ENCODE measurements at places on chromosomes 3 and 15. TPM values are rescaled to one million over a fixed set of nuclear protein-coding genes. Genes with fewer than 3 reads are reported as not detected.

DNA sequence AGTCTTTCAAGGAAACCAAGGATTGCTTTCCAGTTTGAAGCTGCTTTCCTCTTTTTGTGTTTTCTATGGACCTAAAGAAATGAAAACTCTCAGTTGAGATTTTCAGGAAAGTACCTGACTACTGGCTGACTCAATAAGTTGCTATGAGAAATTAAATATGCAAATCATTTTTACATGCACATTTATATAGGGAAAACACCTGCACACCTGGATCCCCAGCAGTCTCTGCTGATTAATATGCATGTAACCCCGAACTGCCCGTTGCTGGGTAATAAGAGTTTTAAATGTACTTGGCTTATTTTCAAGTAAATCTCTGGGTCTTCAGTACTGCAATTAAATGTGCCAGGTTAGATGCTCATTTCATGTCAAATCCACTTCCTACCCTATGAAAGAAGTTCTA, 77.2 kb downstream of the KBTBD8 start:
- DNase-seq: no peak

- DNase-seq: no peak
Observed at GRCh38 chr3:30421266-30421665, 185.1 kb upstream of the TGFBR2 start.

DNA sequence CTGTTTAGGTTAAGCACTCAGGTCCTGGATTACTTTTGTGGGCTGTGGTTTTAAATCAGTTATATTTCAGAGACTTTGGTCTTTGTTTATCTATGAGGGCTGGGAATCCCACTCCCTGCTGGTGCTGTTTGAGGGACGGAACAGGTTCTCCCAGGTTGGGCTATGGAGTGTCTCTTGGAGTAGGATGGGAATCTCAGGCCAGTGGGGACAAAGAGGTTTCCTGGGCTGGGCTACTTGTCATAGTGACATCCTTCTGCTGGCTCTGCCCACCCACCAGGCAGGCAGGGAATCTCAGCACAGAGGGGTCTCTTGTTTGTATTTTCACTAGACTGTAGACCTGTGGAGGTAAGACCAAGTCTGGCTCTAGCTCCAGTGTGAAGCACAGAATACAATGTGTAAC, 47.2 kb upstream of the UBE3A start:
- no peak for DNase-seq

DNA sequence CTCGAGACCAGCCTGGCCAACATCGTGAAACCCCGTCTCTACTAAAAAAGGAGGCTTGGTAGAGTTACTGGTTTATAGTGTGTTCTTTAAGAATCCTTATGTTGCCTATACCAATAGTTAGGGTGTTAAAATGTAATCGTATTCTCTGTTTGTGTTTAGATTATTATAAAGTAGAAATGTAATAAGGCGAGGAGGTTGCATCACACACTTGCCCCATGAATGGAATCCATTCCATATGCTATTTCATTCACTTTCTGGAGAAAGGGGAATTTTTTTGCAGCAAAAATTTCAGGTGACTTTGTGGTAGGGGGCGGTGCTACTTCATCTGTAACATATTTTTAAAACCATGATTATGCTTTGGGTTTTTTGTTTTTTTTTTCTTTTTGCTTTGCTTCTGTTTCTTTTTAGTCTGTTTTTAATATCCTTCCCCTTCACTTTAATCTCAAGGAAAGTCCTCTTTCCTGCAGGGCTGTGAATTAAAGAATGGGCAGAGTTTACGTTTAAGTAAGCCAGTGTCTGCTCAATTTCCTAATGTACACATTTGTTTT, 33.0 kb upstream of the MUC4 start:
- DNase-seq: no peak

GRCh38 chr15:96535148-96535547, 204.6 kb downstream of the NR2F2 start:
- DNase-seq: no peak

DNA sequence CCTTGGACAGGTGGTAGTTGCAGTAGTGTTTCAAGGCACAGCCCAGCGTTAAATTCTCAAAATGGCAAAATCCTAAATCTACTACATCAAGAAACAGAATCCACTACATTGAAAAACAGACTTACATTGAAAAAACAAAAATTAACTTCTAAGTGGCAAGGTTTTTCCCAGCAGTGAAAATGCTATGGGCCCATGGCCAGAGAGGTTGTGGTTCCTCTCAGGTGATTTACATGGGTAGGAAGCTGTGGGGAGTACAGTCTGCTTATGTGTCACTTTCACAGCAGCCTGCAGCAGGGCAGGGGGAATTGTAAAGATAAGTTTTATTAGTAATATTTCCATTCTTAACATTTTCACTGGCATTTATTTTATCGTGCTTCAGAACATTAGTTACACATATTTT, 24.9 kb downstream of the TTC14 start:
- no peak for DNase-seq

Gene CLDN11
- total RNA-seq: not detected
